ENCODE measurements at places on chromosomes 5 and 9.

GRCh38 chr5:141508798-141509611 lies 20.1 kb downstream of the PCDHGC5 start:
- DNase-seq = peak; percentile 98

DNA sequence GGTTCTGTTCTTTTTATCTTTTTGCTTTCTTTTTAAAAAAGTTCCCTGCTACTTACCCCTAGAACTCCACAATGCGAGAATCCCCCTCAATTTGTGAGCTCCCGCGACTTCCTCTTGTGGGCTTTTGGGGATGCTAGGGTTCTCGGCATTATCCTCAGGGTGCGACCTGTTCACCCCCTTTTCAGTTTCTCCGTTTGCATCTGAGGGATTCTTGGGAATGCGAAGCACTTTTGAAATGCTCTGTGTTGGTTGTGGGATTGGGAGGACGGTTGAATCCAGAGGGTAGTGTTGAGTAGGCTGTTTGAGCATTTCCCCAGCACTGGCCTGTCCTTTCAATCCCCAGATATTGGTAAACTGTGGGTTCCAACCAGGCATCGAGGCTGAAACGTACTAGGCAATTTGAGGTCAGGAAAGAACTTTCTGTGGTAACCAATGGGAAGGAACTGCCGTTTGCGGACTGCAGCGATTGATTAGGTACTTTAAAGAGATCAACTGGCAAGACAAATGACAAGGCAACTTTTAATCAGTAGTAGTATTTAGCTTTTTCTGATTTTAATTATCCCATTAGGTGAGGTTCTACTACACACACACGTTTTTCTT lies 415 bp downstream of the XRCC4 start:
- no peak for DNase-seq

DNA sequence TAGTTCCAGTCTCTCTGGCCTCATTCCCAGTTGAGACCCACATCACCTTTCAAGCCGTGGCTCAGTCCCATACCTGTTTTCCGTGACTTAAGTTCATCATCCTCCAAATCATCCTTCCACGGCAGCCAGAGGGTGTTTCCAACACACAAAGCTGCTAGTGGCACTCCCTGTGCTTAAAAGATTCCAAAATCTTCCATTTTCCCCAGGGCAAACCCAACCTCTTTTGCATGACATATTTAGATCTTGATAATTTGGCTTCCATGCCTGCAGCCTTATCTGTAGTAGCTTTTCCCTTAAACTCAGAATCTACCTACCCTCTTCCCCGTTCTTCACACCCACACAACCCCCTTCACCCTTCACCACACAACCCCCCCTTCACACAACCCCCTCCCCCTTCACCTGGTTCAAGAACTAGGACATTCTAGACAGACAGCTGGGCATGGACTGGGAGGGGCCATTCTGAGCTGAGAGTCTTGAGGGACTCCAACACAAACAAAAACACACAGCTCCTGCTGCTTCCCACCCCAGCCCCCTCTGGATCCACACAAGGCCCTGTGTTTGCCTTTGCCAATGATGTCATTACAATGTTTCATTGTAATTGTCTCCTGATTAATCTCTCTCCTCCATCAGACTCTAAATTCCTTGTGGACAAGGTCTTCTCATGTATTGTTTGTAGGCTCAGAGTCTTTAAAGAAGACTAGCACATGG lies 268.2 kb downstream of the SH3GL2 start:
- no peak for DNase-seq

DNA sequence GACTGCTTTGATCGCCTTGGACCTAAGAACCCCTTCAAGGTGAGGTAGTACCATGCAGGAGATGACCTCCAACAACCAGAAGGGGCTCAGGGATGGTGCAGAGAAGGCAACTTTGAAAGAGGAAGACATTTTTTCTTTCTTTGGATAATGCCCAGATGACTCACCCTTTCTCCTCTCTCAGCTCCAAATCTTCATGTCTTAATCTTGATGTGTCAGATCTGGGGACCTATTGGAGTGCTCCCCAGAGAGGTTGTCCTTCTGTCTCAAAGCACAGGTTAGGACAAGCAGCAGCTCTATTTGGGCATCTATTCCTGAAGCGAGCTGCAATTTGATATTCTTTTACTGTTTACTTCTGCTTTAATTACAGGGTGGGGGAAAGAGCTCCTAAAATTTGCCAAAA lies 229.9 kb upstream of the MAP3K1 start:
- no peak for DNase-seq

DNA sequence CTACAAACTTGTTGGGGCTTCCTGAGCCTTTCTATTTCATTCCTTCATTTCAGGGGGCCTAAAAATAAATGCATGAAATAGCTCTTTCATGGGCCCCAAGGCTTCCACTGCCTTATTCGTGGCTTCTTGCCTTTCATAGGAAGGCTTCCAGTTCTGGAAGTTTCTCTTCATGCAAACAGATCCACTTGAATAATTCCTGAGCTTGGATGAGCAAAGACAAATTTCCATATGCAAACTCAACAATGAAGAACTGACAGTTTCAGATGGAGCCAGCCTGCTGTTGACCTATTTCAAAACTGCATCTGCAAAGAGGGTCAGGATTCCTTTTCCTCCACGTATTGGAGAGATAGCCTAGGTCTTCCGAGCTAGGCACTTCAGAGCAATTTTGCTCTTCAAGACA lies 142.1 kb downstream of the MLLT3 start:
- DNase-seq = no peak

DNA sequence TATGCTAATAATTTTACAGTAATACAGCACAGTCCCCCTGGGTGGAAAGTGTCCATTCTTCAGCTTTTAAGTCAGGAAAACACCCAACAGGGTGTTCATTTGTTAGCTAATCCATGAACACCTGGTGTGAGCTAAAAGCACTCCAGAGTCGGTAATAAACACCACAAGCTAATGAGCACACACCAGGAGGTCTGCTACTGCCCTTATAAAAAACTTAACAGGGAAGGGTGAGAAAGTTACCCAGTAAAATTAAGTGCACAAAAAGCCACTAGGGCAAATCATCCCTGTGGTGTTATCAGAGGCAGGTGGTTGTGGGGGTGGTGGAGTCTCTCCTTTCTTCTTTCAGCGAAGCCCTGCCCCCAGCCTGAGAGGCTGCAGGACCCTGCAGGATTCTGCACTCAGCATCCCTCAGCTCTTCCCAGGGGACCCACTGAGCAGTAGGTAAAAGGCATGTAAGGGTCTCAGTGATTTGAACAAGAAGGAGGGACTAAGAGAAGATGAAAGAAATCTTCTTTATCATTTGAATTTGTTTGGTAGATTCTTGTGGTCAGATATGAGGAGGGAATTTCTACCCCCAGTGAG lies 14.4 kb downstream of the GDNF start:
- DNase-seq = no peak

Data from RCC 7860 (cell line).